ENCODE measurements at places on chromosomes 13 and 19.

- DNase-seq = peak; percentile 66
Measured at GRCh38 chr19:35135389-35135909, 590 bp upstream of the LGI4 start.

- no peak for DNase-seq
Measured at GRCh38 chr13:45105895-45106294, 14.4 kb upstream of the GTF2F2 start.

GRCh38 chr19:39546599-39546998, 6.6 kb upstream of the EID2 start:
- no peak for DNase-seq

- DNase-seq = no peak
Measured at GRCh38 chr19:3520166-3521103, 14.3 kb downstream of the FZR1 start.

DNA sequence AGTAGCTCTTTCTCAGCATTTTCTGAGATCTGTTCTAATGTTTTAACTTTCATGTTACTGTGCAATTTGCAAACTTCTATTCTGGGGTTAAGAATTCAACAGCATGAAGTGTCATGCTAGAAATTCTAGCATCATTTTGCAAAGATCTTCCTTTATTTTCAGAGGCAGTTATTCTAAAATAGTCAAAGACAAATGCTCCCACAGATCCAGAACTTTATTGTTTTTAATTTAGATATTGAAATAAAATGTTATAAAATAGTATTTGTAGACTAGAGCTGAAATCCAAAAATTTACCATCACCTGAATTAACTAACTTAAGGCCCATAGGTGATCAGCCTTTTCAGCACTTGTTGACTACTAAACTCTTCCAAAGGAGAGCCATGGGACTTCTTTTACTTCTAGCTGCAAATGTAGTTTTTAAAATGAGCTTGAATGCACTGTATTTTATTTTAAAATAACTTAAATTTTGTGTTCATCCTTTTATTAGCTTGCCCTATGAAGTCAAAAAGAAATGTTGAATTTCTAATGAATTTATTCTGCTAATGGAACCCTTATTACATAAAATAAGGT, 3.2 kb downstream of the MAB21L1 start:
- DNase-seq = no peak

DNA sequence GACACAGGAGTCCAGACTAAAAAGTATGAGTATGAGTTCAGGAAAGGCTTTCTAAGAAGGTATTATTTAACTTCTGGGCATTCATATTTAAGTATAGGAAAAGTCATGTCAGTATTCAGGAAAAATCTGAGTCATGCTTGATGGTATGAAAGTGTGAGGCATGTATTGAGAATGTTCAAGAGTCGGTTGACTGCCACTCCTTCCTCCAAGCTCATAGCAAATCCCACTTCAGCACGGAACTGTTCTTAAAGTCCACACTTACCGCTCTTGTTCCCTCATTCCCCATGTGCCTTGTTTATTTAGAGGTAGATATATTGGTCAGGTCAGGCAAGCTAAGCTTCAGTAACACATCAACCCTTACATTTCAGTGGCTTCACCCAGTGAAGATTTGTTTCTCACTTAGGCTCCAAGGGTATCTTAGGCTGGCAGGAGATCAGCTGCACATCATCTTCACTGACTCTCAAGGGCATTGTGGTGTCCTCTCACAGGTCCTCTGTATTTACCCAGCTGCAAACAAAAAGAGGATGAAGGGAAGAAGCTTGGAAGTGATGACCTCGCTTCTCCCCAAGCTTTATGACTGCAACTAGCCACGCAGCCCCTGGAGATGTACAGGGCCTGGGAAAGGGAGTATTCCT, 1189.2 kb downstream of the EFNB2 start:
- DNase-seq = no peak

DNA sequence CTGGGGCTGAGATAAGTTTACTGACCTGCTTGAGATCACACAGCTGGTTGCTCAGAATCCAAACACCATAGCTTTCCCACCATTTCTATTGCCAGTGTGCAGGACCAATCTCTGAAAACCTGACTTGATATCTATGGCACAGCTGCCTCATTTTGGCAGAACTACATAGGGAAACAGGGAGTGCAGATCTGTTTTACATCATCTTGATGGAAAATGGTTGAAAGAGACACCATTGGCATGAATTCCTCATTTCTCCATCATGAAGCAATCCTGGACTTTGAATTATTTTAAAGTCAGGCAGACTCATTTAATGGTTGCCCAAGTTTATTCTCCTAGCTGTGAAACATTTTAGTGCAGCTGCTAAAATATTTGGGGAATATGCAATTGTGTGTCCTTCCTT, 1628.2 kb upstream of the SLC10A2 start:
- DNase-seq = no peak

DNA sequence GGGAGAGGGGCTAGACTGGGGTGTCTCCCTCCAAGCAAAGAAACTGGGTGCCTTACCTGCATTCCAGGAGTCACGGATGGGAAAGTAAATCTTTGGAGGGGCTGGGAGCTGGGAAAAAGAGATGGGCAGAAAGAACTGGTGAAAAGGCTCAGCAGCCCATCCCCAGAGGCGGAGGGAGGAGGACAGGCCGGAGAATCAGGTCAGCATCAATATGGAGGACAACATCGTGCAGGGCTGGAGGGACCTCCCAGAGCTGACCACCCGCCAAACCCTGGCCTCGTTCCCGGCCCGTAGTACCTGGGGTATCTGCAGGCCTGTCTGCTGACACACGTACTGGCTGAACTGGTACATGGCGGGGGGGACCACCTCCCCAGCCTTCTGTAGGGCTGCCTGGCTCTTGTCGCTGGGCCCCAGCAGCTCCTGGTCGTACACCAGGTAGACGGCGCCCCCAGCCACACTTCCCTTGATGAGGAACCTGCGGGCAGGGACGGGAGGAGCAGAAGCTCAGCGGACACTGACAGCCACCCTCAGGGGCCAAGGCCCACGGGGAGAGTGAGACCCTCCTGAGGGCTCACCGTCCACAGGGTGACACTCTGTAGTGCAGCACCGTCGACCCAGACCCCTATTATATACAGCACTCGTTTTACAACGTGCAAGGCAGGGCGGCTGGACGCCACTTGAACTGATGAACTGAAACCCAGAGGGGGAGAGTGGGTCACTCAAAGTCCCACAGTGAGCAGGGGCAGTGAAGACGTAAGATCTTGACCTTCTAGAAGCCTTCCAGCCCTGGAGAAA, 830 bp downstream of the MICOS13 start:
- no peak for DNase-seq

GRCh38 chr13:43805681-43806128, 18.9 kb upstream of the ENOX1 start:
- DNase-seq = no peak

DNA sequence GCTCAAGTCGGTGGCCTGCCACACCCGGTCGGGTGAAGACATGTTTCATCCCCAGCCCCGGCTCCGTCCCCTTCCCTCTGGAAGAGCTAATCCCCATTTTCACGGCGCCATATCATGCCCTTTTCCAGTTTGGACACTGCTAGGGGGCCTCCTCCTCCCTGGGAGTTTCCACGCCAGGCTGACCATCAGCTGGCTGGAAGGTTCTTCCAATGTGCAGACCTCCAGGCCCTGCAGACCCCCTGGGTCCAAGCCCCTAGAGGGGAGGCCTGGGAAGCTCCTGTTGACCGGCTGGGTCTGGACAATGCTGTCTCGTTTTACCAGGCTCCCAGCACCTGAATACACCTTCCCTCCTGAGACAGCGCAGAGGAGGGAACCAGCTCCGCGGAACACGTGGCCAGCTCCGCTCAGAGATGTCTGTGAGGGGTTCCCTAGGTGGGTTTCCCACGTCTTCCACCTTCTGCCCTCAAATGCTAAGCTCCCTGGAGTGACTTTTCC, 44.7 kb upstream of the RANBP3 start:
- no peak for DNase-seq

GRCh38 chr13:84940167-84940566, 859.1 kb downstream of the SLITRK6 start:
- no peak for DNase-seq

DNA sequence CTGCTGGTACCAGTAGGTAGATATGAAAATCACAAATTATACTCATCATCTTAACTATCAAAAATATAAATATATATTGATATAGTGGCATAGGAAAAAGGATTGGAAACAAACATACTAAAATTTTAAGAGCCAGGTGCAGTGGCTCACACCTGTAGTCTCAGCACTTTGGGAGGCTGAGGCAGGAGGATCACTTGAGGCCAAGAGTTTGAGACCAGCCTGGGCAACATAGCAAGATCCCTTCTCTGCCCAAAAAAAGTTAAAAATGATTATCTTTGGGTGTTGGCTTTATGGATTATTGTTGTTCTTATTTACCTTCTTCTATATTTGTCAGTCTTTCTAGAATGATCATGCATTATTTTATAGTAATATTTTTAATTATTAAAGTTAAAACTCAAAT, 53.4 kb downstream of the FLT1 start:
- no peak for DNase-seq

DNA sequence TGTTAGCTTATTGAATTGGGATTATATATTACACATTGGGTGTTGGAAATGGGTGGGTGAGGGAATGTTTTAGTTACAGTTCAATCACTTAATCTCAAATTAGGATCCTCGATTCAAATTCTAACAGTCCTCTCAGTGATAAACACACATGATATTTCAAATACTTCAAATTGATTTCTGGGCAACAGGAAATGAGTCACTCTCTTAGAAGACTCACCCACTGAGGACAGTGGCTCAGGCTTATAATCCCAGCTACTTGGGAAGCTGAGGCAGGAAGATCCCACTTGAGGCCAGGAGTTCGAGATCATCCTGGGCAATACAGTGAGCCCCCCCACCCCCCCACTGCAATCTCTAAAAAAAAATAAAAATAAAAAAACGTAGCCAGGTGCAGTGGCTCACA, 435.3 kb downstream of the KLF12 start:
- no peak for DNase-seq

DNA sequence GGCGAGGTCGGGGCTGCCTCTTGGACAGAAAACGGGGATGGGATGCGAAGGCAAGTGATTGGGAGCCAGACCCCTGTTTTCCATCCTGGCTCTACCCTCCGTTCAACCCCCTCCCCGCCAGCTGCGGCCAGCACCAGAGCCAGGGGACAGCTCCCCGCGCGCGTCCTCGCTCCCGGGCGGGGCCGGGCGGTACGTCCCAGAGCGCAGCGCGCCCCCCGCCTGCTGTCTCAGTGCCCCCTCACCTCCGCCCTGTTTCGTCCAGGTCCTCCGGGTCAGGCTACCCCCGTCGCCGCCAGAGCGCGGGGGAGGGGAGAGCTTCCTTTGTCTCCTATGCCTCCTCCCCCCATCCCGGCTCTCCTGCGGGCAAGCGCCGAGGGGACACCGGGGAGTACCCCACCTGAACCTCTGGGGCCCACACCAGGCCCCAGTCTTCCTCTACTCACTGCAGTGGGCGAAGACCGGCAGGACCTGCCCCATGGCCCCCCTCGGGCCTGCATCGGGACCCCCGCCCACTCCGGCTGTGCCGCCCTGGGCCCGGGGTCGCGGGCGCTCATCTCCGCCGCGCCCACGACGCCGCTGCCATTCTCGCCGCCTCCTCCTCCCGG, 396 bp downstream of the RTN2 start:
- no peak for DNase-seq

DNA sequence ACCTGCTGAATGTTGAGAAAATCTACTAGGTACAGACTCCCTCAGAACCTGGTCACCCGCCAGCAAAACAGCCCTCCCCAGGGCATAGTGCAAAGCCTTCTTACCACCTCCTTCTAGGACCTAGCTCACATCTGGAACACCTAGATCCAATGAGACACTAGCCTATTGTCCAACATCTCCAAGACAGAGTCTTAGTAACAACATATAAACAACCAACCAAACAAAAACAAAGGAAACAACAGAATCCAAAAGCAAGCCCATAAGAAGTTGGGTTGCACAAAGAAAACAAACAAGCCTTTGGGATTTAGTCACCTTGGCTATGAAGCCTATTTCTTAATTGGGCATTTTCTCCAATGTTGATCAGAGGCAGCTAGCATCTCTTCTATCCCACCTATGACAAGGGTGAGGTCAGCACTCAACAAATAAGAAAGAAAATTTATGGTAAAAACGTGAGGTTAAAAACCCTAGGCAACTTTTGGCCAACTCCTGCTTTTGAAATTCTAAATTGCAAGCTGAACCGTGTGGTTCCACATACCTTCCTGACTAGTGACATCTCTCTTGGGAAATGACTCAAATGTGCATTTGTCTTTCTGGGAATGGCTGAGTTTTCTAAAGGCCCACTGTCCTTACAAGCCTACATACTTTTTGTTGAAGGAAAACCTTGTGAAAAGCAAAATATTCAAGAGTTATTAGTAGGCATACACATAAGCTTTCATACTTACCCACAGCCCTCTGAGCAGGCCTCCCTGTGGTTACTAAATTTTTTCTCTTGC, 66.7 kb downstream of the FAM216B start:
- DNase-seq = no peak

- DNase-seq = no peak
Measured at GRCh38 chr19:51552996-51553725, 17.9 kb upstream of the ZNF175 start.

- no peak for DNase-seq
Measured at GRCh38 chr13:24304620-24305019, 4.8 kb upstream of the C1QTNF9 start.

DNA sequence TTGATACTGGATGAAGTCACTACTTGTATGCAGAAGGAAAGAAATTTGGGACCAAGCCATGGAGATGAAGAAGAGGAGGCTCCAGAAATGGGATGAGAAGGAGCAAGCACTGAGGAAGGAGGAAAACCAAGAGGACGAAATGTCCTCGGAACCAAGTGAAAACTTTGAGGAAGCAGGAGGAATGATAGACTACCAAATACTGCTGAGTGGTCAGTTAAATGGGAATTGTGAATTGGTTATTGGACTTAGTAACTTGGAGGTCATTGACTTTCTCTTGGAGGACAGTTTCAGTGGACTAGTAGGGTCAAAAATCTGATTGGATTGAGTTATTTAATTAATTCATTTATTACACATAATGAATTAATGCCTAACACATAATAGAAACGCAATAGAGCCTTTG, 167.9 kb downstream of the MYO16 start:
- no peak for DNase-seq

GRCh38 chr13:81140675-81141074, 799.7 kb upstream of the SPRY2 start:
- DNase-seq = no peak

GRCh38 chr13:99299920-99300341, 7.3 kb downstream of the GPR183 start:
- DNase-seq = no peak

DNA sequence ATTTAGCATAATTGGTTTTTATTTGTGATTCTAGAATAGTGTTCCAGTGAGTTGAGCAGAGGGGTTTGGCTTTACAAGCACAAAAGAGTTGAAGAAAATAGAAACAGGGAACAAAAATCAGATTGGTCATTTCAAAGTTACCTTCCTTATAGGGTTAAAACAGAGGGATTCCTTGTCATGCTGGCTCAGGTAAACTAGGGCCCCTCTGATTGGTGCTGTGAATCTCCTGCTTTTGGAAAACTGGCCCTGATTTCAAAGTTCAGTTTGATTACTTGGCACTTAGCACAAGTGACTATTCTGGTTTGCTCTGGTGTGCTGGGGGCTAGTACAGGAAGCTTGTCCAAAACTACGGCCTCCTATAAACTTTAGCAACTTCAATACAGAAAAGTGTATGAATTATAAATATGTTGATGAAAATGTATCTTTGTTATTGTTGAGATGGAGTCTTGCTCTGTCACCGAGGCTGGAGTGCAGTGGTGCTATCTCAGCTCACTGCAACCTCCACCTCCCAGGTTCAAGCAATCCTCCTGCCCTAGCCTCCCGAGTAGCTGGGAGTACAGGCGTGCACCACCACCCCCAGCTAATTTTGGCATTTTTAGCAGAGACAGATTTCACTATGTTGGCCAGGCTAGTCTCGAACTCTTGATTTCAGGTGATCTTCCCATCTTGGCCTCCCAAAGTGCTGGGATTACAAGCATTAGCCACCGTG, 1.9 kb upstream of the MRPS31 start:
- no peak for DNase-seq

- no peak for DNase-seq
Measured at GRCh38 chr19:3585301-3586126, at the start of gene GIPC3. GIPC3 (plus strand) TSS chr19:3585478; CDS start chr19:3585598, 120 bp downstream.
